ENCODE measurements at places on chromosomes 2 and 18.

GRCh38 chr2:1837458-1837857, 93.1 kb upstream of the PXDN start:
- DNase-seq: no peak

- DNase-seq: no peak
These were observed 156.2 kb downstream of the MIB1 start for GRCh38 chr18:21896732-21897336.

GRCh38 chr18:68721681-68722583, 7.0 kb upstream of the TMX3 start:
- no peak for DNase-seq

- no peak for DNase-seq
These were observed 13.8 kb upstream of the POU3F3 start for GRCh38 chr2:104840156-104840555.

DNA sequence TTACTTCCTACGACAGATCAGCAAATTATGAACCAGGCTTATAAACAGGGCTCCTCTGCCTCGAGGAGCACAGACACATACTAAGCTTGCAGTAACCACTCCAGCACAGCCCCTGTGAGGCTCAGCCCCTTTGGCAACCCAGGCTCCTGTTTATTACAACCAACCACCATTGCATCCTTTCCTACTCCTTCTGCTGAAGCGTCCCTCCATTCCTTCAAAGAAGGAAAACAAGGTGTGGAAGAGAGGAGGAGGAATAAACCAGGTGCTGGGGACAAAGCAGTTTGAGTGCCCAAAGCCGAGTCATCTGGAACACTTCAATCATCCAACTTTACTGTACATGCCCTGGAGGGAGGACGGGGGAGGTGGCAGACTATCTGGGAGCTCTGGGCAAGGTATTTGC, 87.2 kb upstream of the MGAT4A start:
- no peak for DNase-seq

- no peak for DNase-seq
These were observed 248.6 kb upstream of the SIX2 start for GRCh38 chr2:45257820-45258219.

- no peak for DNase-seq
These were observed 814 bp downstream of the FKBP7 start for GRCh38 chr2:178477443-178478129.

- no peak for DNase-seq
These were observed 96.0 kb upstream of the GATA6 start for GRCh38 chr18:22073411-22073810.

- DNase-seq: no peak
These were observed 34.9 kb downstream of the IMMT start for GRCh38 chr2:86160156-86160952.
